NCI-H345 (cell line): ENCODE measurements at places on chromosomes 5 and 9.
A peak's percentile ranks its signal among the peaks of the same experiment; 100 is the strongest.

DNA sequence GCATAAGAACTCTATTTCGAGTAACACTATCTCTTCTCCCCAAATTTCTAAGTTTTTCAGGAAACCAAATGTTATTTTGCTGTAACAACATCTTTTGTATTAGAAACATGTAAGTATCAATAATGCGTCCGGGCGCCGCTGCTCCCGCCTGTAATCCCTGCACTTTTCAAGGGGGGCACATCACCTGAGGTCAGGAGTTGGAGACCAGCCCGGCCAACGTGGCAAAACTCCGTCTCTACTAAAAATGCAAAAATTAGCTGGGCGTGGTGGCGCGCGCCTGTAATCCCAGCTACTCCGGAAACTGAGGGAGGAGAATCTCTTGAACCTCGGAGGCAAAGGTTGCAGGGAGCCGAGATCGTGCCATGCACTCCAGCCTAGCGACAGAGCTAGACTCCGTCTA lies 881.1 kb upstream of the NUDT12 start:
- DNase-seq = no peak

DNA sequence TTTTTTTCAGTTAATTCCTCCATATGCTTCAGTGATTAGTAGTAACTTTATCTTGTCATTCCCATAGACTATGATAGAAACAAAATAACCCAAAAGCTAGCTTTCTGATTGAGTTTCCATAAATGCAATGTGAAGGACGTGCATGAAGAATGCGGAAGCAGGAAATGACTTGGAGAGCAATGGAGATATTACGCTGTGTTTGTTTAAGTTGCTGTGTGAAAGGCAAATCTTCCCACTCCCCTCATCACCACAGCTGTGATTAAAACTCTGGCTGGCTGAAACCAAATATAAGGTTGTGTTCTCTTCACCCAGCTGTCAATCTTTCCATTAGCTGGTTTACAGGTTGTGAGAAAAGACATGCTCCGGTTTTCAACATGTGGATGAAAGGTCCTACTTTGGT lies 83.9 kb downstream of the NR2F1-AS1 start:
- DNase-seq = no peak

DNA sequence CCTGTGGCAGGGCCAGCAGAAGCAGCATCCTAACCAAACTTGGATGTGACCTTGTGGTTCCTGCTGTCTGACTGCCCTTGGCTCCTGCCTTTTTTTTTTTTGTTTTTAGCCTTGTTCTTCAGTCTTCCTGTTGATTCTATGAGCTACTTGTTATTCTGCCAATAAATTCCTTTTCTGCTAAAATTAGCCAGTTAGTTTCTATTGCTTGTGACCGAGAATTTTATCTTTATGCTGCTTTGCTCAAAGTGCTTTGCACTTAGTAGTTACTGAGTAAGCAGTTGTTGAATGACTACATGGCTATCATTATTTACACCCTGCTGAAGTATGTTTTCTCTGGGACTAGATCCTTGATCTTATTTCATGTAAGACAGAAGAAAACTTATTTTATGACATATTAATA lies 20.8 kb upstream of the ATG10 start:
- DNase-seq = no peak

GRCh38 chr9:91948597-91949391 lies 1.2 kb downstream of the ROR2 start:
- DNase-seq = peak; percentile 58

GRCh38 chr5:64518793-64519192 lies 13.0 kb downstream of the RGS7BP start:
- no peak for DNase-seq

DNA sequence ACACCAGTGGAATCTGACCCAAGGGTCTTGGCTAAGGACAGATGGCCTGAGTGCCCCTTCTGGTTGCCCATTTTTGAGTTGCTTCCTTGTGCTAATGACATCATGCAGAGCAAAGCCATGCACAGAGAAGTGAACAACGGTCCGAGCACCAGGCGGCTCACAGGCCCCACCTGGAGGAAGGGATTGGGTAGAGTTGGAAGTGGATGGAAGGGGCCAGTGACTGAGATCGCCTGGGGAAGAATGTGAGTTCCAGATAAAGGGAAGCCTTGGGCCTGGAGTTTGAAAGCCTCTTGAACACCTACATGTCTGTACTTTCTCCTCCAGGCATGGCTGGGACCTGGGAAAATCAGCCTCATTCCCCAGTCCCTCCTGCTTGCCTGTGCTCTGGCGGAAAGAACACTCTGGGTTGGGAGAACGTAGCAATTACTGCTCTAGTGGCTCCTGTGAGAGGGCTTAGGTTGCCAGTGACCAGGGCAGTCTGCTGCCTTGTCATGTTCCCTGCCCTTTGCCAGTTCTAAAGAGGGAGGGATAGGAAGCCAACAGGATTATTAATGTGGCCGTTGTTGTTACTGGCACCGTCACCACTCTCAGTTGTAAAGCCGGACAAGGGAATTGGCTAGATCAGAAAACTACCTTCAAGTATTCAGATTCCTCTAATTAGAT lies 62.5 kb upstream of the PTPN3 start:
- no peak for DNase-seq

DNA sequence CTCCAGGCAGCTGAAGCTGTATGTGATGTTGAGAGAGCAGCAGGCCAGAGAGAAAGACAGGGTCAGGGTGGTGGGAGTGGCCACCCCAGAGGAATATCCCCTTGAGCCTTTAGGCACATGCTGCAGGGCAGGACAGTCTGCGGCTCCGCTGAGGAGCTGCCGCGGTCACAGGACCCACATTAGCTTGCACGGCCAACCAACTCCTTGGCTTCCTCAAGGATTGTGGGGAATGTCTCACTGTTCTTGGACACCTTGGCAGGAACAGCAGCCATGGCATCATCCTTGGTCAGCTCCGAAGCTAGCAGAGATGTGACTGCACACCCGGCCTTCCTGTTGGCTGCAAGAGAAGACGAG lies 27.8 kb downstream of the PCDHGC5 start:
- no peak for DNase-seq

DNA sequence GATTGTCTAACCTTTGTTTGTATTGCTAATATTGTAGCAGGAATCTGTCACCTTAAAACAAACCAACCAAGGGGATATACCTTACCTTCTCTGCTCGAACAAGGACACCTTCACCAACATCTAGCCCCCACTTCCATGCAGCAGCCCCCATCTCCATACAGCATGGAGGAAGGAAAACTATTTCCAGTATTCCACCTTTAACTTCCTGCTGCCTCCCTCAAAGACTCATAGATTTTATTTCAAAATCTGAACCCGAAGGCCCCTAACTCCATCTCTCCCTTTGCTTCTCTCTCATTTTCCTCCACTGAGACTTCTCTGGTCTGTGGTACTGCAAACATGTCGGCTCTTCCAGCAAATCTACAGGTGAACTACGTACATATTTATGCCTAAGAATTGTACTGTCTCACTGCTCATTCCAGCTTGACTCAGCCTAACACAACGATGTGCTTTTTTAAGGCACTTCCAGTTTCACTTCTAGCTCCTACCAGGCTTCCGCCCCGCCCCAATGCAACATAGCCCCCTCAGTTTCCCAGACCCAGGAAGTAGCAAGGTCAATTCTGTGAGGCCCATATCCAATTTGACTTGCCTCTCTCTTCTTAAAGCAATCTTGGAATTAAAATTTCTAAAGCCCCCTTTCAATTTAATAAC lies 70.7 kb upstream of the RNF38 start:
- DNase-seq = no peak

DNA sequence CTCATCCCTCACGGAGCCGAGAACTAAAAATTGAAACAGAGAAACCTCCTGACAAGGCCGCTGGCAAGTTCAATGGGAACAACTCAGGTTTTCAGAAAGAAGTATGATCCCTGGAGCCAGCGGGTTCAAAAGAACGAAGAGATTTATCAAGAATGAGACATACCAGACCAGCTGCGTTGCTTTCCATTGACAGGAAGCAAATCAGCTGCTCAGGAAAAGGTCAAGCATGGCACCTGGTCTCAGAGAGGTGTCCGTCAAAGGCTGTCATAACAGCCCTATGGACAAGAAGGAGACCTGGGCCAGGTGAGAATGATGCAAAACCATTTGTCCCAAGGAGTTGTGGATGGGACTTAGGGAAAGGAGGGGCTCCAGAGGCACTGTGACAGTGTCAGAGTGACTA lies 34.9 kb upstream of the GNE start:
- no peak for DNase-seq

DNA sequence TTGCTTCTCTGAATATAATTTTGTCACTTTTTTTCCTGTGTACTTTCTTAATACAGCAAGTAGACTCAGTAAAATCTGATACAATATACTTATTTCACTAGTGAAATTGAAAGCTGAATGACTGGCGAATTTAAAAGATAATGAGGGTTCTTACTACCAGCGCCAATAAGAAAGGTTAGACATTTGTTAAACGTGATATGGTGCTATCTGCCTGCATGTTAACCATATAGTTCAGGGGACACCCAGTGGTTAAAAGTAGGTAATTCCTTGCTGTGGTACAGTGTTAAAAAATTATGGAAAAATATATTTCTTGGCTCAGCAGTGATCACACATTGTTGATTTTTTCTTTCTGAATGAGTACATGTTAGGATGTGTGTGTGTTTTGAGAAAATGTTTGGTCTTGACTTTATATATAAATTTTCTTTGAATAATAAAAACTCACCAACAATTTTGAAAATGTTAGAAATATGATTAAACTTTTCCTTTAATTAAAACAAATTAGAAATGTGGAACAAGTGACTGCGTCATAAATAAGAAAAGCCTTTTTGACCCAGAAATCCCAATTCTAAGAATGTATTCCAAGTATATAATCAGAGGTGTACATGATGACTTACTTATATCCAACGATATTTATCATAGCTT lies 25.8 kb downstream of the CAST start:
- DNase-seq = no peak

DNA sequence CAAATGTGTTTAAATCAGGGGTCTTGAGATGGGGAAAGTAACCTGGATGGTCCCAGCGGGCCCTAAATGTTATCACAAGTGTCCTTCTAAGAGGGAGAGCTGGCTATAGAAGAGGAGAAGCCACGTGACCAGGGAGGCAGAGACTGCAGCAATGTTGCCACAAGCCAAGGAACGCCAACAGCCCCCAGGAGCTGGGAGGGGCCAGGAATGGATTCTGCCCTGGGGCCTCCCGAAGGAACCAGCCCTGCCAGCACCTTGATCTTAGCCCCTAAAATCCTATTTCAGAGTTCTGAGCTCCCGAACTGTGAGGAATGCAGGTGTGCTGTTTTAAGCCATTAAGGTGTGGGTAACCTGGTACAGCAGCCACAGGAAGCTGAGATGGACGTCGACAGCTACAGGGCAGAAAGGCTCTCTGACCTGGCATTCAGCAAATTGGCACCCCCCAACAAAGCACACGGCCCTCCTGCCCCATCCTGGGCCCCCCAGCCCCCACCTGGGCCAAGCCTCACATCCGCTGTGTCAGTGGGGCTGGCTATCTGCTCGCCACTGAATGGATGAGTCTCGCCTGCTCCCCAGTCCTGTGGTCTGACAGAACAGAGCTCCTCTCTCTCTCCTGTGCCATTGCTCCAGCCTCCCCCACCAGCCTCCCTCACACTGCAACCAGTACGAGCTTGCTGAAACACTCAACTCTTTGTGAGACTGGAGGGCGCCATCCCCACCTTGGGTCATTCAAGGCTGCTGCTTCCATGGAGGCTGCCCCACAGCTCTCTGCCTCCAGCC lies 78.8 kb downstream of the ADAMTS2 start:
- no peak for DNase-seq

- DNase-seq = no peak
Measured at GRCh38 chr5:89229331-89230070, 346.5 kb upstream of the MEF2C start.

DNA sequence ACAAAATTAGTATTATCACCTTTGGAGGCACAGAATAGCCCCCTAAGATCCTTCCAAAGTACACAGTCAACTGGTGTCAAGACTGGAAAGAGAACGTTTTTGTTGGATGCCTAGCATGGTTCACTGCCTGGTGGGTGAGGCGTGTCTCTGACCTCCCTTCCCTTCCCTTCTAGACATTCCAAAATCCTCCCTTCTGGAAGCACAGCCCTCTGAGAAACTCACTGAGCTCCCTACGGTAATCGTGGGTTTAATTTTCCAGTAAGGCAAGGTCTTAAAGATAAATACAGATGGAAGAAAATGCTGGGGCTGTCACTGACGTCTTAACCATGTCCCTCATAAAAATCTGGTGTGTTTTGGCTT lies 138.8 kb downstream of the LIFR start:
- DNase-seq = no peak

GRCh38 chr9:127493592-127494303 lies 42.4 kb downstream of the LRSAM1 start:
- DNase-seq = no peak

DNA sequence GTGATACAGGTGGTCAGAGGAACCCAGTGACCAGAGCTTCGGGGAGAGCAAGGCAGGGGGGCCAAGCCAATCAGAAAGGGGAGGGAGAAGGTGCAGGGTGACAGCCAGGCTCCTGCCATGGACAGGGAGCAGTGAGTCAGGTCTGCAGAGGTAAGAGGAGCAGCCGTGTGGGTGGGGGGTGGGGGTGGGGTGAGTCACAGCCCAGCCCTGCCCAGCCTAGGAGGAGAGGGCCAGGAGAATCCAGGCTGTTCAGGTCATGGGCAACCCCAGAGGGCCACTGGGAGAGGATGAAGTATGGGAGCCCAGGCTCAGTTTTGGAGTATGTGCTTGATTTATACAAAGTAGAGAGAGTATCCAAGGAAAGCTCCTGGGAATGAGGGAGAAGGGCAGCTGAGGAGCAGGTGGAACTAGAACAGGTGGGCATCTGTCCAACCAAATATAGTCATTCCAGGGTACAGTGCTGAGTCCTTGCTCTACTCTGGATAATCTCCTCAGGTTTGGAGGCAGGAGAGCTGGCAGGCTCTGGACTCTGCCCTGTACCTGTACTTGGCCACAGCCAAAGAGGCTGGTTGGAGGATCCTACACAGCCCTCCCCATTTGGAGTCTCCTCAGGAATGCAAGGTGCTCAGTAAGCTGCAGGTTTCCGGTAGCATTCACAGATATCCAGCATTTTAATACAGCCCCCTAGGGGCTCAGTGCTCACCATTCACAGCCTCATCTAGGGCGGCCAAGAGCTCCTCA lies 1.6 kb downstream of the HBEGF start:
- no peak for DNase-seq

DNA sequence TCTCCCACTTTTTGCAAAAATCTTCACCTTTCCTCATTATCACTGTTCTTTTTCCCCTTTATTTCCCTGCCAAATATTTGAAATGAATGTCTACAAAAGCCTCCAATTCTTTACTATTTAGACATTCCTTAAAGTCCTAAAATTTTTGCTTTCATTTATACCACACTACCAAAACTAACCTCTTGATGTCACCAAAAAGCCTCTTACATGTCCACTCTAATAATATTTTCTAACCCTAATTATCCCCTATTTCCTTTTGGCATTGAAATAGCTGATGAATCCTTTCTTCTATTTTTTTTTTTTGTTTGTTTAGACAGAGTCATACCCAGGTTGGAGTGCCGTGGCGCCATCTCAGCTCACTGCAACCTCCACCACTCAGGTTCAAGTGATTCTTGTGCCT lies 32.3 kb upstream of the NRG2 start:
- DNase-seq = no peak
